ENCODE measurements at places on chromosomes 5 and 9.

DNA sequence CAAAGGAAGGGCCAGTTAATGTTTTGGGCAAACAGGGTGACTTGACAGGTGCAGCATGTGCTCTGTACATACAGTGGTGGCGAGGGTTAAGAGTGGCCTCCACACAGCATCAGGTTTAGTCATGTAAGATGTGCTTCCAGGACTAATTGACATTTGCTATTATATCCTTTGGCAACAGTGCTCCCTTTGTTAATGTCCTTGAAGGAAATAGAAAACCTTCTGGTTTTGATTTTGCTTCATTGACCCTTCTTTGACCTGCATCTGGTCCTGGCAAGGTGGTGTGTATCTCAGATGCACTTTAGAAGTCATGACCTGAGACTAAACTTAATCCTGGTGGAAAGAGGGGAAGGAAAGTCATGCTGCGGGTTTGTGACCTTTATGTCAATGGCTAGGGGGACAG lies 440.0 kb downstream of the ENC1 start:
- no peak for DNase-seq

DNA sequence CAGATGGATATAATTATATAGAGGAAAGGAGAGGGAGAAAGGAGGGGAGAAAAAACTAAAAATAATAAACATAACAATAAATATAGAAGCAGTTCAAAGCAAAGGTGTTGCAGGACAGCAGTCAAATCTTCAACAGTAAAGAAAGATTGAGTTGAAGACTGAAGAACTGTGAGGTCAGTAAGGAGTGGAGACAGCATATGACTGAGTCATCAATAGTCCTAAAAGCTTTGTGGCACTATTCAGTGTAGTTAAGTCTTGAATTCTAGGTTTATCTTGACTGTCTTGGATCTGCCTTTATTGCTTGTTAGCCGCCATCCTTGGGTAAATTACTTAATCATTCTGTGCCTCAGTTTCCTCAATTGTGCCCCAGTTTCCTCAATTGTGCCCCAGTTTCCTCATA lies 137.0 kb downstream of the MRPS30 start:
- no peak for DNase-seq

GRCh38 chr5:76319673-76320072 lies 83.4 kb upstream of the IQGAP2 start:
- DNase-seq: no peak

DNA sequence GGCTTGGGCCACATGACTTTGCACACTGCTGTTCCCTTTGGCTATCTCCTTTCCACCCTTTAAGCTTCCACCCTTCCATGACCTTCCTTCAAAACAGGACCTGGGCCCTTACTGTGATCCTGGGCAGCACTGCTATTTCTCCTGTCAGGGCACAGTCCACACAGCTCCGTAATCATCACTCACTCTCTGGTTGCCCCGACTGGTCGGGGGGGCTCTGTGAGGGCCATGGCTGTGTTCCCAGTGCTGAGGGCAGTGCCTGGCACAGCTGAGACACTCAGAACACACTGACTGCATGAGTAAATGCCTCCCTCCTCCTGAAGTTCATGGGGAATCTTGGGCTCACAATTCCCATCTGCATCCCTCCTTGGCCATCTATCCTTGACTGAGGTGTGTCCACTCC lies 12.2 kb downstream of the TRAF1 start:
- no peak for DNase-seq

DNA sequence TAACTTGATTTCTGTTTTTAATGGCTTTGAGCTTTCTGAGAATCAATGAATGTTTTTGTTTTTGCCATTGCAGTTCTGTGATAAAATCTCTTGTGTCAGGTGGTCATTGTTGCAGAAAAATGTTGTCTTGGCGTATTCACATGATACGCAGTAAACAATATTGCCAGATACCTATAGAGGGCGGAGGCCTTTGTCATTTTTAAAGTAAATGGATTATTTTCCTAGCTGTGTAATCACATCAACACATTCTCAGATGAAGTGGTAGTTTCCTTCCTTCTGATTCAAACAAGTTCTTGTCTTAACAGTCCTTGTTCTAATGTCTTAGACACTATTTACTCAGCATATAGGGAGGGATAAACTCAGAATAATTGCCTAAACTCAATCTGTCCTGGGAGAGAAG lies 109.9 kb upstream of the DAB2 start:
- no peak for DNase-seq

- no peak for DNase-seq
These were observed 102.8 kb downstream of the MRPS30 start for GRCh38 chr5:44911501-44911900.

GRCh38 chr9:87516926-87517290 lies 19.2 kb downstream of the DAPK1 start:
- no peak for DNase-seq

DNA sequence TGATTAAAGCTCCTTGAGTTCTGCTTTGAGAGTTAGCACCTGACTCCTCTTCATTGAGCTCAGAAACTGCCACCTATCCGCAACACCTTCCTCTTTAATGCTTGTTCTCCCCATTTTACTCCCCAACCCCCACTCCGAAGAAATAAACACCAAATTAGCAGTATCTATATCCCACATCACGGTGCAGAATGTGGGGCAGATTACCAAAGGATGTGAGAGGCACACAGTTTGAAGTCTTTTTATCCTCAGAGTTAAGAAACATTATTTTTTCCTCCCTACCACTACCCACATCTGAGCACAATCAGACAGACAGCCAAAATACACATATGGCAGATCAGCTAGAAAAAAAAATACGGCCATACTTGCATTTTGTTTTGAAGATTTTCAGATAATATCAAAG lies 26.1 kb upstream of the IL7R start:
- no peak for DNase-seq

DNA sequence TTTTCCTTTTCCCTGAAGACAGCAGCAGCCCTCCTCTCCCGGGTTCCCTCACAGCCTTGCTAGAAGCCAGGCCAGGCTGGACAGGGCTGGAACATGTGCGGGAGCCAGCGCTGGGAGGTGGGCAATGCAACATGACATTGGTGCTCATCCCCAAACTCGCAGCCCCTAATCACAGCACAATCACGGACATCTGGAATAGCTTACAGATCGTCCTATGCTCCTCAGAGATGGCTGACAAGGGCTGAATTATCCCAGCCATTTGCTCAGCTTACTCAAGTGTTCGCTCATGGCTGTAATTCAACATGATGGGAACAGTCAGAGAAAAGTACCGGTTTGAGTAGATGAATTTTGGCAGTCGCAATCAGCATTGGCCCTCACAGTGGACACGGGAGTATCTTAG lies 49.8 kb downstream of the FSTL4 start:
- DNase-seq: no peak

DNA sequence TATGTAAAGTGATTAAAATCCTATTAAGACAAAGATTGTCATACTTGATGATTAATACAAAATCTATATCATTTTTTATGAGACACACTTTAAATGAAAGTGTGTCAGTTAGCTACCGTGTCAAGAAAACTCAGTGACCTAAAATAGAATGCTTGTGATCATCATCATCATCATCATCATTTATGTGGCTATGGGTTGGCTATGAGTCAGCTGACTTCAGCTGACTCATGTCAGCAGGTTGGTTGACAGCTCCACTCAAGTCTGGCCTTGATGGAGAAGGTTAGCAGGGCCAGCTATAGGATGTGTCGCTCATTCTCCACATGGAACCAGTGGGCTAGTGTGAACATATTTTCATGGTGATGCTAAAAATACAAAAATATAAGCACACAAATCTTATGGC lies 43.8 kb upstream of the ZNF300 start:
- DNase-seq: no peak

DNA sequence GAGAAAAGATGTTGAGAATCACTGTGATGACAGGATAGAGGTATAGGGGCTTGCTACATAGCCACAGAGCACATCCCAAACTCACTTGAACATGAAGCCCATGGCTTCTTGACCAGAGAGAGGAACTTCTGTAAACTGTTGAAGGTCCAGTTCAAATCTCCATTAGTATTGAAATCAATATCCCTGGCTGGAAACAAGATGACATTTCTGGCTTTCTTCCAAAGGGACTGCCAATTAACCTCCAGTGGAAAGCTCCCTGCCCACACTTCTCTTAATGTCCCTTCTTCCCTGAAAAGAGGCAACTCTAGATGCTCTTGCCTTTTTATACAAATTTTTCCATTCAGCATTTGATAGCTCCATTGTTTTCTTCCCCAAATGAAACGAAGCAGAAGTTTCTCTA lies 612.1 kb downstream of the EBF1 start:
- DNase-seq: no peak

- no peak for DNase-seq
These were observed 131.6 kb upstream of the TRPM3 start for GRCh38 chr9:71253011-71253410.

- DNase-seq: peak; percentile 67
These were observed 820 bp upstream of the NFX1 start for GRCh38 chr9:33289496-33289895.

All from activated T-cell treated with anti-CD3 and anti-CD28 coated beads, Interleukin-2, amount 50 U/mL, for 48 hours (primary cell).